ENCODE measurements at places on chromosomes 13 and 19.

- peak; percentile 21 for DNase-seq
These were observed 58.8 kb upstream of the ZNF681 start for GRCh38 chr19:23817519-23817918.

GRCh38 chr19:3066482-3067049 lies 4.3 kb upstream of the TLE5 start:
- DNase-seq, result no peak

DNA sequence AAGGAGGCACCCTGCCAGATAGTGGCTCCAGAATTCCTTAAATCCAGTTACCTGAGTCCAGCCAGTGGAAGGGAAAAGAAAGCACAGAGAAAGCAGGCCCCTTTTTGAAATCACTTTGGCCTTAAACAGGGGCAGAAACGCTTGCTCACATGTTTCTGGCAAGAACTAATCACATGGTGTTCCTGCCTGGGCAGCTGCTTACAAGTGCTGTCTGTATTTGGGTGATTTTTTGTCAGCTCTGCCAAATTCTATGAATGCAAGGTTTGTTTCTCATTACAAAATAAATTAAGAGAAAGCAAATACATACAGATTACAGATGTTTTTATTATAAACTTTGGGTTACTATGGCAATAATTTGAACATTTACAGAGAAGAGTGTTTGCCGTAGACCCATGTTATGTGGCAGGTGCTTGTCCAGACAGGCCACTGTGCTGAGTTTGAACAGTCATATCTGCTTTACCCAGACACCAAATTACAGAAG lies 1237.8 kb downstream of the SLITRK5 start:
- DNase-seq, result no peak

DNA sequence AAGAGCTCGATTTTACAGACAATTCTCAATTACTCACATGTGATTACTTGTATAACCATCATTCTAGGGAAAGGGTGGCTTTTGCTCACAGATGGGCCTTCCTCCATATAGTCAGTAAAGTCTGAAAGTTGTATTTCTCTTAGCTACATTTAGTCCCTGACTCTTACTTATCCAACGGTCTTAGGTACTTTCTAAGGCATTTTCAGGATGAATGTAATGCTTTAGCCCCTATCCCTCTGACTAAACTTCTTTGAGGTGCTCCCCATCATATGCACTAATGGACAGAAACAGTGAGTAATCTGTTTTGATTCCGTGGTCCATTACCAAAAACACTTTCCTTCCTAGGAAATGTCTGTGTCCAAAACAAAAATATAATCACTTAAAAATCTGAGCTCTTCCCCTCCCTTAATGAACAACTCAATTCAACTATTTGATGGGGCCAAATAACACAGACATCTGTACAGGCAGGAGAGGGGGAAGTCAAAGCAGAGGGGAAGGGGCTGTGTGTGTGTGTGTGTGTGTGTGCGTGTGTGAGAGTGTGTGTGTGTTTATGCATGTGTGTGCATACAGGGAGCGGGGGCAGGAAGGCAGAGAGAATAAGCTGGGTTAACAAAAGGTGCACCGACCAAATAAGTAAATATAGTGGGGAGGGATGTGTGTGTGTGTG lies 84.9 kb downstream of the USP12 start:
- DNase-seq, result no peak

DNA sequence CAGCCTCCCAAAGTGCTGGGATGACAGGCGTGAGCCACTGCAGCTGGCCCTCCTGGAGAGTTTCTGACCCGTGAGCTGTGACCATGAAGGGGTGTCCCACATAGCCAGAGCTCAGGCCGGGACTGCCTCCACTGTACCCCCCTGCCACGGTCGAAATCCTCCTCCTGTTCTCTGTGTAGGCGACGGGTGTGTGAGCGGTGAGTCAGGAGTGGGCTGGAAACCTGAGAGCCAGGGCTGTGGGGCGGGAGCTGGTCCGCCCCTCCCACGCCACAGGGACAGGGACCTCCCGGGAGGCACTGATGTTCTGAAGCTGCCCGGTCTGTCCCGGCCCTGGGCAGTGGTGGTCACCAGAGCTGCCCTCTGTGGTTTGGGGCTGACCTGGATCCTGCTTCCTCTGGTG lies 3.9 kb downstream of the WDR18 start:
- DNase-seq, result no peak

DNA sequence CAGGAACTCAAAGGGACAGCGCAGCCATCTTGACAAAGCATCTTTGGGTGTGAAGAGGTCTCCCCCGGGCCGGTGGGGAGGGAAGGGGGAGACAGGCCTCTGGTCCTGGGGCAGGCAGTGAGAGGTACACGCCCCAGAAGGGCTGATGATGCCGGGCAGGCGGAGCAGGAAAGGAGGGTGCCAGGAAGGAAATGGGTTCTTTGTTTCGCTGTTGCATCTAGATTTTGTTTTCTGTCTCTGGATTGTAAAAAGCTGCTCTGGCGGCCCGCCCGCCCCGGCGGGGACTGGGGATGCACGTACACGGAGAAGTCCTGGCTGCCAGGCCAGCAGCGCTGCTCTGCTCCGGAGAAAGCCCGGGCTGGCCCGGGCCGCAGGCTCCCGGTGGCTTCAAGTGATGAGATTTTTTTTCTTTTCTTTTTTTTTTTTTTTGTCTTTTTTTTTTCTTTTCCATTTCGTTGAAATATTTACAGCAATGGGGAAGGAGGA lies 13.2 kb upstream of the ASF1B start:
- DNase-seq, result no peak

- no peak for DNase-seq
These were observed 130.5 kb downstream of the LMO7 start for GRCh38 chr13:75766636-75767035.

GRCh38 chr13:81957121-81957520 lies 1616.2 kb upstream of the SPRY2 start:
- no peak for DNase-seq

GRCh38 chr19:12163826-12164225 lies 930 bp downstream of the ZNF136 start:
- DNase-seq, result peak; percentile 15

GRCh38 chr13:48624858-48625257 lies 28.9 kb upstream of the CYSLTR2 start:
- no peak for DNase-seq

GRCh38 chr19:41449079-41449864 lies 6.3 kb downstream of the ERICH4 start:
- peak; percentile 73 for DNase-seq

- DNase-seq, result no peak
These were observed 108.2 kb upstream of the UQCRFS1 start for GRCh38 chr19:29321116-29321515.

GRCh38 chr13:46173656-46174055 lies 8.3 kb downstream of the LCP1 start:
- DNase-seq, result no peak

GRCh38 chr13:66803013-66803807 lies 426.9 kb downstream of the PCDH9 start:
- no peak for DNase-seq

DNA sequence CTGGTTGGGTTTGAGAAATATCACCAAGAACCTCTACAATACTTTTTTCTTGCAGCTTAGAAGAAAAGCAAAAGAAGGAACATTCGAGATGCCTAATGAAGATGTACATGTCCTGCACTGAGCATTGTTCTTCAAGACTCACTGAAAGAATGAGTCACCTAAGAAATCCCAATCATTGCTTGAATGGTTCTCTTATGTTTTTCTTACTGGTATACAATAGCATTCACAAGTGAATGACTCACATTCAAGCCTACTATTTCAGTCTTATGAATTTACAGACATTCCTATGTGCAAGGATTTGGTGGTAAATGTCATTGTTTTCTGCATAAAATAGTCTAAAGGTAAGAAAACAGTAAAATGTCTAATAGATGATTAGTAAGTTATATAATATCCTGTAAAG lies 594.6 kb downstream of the PCDH9 start:
- DNase-seq, result peak; percentile 91

GRCh38 chr13:113403255-113404104 lies 39.5 kb upstream of the GRTP1 start:
- no peak for DNase-seq

DNA sequence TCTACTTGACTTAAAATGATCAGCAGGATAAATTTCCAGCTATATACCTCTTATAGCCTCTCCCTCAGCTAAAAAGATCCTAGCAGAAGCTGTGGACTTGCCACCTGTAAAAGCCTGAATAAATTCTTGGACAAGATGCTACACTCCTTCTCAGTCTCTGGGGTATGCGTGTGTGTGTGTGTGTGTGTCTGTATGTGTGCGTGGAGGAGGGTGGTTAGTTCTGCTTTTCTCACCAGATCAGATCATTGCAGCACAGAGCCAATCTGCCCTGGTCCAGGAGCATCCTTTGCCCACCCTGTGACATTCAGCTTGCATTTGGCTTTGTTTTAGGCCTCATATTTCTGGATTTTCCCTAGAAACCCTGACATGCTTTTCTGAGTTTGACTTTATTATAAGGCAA lies 438.3 kb downstream of the RFC3 start:
- DNase-seq, result no peak

DNA sequence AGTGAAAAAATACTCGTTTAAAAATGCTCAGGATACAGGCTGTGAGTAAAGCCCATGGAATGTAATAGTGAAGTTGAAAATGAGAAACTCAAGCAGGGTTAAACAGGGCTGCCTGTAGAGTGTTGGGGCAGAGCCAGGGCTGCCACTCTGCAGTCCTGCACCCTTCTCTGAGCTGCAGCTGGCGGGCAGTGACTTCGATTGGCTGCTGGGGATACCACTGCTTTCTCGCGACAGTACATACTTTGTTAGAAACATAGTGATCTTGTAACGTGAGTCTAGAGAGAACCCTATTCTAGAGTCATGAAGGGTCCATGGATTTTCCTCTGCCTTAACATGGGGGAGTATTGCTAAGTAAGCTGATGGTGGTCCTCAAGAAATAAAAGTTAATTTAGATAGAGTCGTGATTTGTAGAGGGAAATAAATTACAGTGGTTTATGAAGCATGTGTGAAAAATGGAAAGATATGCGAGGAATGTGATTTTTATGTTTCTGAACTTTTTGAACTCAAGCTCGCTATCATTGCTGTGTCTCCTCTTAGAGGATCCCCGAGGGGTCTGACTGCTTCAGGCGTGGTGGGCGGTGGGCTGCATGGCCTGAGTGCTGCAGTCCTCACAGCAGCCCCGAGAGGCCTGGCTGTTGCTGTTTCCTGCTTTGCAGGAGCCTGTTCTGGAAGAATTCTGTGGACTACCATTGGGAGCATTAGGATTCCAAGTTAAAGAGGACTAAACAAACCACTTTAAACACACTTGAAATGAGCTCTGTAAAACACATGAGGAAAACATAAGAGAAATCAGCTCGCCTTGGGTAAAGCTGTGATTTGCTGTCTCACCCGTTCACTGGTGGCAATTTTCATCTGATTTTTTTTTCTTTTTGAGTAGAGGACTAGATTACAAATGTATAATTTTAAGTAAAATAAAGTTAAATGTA lies 95.7 kb downstream of the ARHGEF7 start:
- peak; percentile 57 for DNase-seq

- no peak for DNase-seq
These were observed 19.1 kb downstream of the WDR88 start for GRCh38 chr19:33150852-33151518.

GRCh38 chr13:47594833-47595232 lies 406.2 kb downstream of the SUCLA2 start:
- peak; percentile 47 for DNase-seq

DNA sequence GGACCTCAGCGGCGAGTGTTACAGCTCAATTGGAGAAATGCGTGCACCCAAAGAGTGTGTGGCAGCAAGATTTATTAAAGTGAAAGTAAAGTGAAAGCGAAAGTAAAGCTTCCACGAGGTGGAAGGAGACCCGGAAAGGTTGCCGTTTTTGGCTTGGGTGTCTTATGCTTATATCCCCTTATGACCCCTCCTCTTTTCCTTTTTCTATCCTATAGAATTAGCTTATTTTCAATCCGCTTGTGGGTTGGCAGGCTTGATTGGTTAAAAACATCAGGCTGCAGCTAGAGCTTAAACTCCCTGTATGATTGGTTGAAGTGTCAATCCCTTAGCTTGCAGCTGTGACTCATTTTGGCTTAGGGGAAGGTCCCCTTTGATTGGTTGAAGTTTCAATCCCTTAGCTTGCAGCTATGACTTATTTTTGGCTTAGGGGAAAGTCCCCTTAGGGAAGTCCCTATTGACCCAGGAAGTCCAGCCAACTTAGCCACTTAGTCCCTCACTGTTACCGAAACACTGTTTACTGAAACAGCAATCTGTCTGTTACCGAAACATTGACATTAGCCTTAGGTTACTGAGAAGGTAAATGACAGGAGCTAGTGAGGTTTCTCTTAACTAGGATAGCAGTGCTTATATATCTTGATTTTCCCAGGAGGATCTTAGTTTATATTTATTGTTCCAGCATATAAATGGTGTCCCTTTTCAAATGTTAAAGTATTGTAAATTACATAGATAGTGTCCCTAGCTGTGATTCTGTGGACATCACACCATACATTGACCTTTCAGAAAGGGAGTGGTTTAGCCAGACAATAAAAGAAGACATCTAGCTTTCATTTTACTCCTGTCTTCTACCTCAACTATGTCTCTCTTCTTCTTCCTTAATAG lies 575.8 kb downstream of the DACH1 start:
- DNase-seq, result peak; percentile 75

DNA sequence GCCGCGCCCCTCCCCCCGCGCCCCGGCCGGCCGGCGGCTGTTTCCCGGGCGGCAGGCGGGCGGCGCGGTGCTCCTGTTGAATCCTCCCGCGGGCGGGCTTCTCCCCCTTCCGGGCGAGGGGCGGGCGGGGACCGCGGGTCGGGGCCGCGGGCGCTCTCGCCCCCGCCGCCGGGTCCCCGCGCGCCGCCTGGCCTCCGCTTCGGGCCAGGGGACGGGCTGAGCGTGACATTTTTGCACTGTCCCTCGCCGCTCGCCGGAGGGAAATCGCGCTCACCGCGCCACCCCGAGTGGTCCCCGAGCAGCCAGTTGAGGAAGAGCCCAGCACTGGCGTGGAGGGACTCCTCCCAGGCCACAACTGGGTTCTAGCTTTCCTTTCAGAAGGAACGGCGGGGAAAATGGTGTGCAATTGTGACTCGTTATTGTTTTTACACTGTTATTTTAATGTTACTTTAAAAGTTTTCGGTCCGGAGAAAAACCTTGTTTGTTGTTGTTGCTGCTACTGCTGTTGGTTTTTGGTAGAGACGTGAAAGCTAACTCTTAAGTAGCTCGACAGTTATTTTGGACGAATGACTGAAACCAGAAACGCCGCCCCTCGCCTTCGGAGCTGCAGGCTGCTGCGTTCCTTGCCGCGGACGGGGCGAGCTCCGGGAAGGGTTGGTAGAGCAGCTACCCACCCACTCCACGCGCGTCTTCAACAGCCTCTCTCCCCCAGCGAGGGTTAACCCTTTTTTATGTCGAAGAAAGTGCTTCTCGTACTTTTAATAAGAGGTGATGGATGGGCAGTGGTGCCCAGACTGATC lies 959 bp downstream of the PDS5B start:
- peak; percentile 51 for DNase-seq
